ENCODE measurements at places on chromosomes 3 and 15.

DNA sequence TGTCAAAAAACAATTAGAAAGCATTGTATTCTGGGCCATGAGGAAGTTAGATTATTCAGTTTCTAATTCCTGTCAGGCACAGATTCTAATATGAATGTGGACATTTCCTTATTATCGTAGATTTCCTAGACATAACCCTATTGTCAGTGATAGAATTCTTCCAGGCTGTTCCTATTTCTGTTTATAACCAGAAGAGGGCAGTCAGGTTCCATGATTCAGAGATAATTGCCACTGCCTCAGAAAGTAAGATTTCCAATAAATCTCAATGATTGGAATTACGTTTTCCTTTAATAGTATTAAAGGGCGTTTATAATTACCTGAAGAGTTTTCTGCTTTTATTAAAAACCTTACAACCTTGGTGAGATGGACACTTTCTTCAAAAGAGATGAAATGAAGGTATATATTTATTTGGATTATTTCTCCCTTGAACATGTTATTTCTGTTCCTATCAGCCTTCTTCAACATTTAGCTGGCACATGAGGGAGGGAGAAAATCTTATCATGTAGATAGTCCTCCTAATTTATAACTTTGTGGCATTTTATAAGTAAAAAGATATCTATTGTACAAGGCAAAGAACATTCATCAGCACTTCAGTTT lies 439.2 kb downstream of the MCTP2 start:
- peak; percentile 4 for DNase-seq

DNA sequence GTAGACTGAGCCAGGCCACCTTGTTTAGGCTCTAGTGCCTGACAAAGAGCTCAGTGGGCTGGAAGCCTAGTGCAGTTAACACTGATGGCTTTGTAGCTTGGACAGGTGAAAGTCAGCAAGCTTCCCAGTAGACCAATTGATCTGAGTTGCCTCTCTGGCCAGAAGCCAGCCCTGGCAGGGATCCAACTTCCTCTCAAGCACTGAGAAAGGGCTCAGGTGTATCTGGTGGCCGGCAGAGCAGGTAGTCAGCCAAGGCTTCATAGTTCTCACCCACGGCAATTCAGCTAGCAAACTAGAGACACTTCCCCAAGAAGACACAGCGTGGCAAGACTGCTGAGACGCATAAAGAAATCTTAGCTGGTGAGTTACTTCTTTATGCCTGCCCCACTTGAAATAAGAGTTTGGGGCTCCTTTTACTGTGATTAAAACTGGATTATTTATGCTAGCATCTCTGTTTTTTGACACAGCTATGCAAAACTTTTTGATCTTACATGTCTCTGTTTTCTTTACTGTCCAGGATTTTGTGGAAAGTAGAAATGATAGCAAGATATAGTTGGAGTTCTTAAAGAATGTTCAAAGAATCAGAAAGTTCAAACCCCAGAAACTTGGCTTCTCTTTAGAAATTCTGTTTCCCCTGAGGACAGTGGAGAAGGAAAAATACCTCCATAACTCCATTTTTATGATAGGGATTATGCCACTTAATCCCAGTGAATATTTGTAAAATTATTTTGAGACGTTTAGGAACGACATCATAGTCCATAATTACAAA lies 8.4 kb upstream of the CA12 start:
- DNase-seq: no peak

- no peak for DNase-seq
Measured at GRCh38 chr3:128335621-128336296, 130.9 kb downstream of the DNAJB8 start.

DNA sequence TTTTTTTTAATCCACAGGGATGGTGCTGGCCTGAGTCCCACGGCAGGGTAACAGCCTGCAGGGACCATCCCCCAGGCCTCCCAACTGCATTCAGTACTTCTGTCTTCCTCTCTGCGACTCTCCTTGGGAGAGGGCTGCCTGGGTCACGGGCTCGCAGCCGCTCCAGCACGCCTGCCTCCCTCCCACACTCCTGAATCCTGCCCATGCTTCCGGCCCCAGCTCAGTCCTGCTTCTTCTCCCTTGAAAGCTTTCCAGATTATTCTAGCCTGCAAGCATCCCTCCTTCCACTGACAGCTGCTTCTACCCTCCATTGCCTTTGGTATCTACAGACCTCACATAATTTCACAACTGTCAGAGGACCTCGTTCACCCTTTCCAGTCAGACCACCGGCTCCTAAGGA lies 32.4 kb downstream of the MEGF11 start:
- no peak for DNase-seq

DNA sequence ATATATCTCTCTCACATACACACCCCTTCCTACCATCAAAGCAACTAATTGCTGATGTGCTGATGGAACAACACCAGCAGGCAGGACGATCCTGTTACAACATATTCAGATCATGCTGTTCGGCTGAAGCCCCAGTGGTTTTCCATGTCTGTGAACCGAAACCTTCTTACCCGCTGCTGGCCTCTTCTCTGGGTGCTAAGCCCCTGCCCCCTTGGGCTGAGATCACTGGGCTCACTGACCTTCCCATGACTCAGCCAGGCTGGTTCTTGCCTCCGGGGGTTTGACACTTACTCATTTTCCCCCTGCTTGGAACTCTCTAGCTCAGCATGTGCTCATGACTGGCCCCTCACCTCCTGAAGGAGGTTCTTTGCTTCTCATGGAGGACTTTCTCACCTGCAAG lies 122.0 kb upstream of the RGMA start:
- no peak for DNase-seq

GRCh38 chr3:24595796-24596195 lies 101.1 kb upstream of the THRB start:
- peak; percentile 28 for DNase-seq

GRCh38 chr3:148146947-148147826 lies 550.5 kb upstream of the AGTR1 start:
- peak; percentile 27 for DNase-seq

DNA sequence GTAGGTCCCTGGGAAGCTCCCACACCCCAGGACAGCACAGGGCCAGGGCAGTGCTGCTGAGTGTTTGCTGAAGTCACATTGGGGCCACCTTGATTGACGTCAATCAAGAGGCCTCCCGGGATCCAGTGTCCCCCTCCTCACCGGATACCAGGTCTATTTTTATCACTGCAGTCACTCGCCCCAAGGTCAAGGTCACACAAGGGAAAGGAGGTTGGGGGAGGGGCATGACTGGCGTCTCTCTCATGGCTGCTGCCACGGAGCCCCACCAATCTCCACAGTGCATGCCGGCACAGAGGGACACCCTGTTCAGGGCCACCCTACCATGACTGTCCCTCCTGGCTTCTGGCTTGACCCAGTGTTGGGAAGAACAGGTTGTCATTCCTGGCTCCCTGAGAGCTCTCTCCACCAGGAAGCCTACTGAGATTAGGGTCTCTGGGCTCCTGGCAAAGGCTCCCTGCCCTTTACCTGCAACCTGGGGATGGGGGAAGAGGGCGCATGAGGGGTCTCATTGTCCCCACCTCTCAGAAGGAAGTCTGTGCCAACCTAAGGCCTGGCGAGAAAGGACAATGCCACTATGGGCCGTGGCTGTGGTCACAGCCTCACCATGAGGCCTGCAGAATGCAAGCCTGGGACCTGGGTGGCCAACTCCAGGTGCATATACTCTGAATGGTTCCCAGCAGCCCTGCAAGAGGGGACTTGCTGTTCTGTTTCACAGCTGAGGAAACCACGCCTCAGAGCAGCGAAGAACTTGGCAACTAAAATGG lies 1.5 kb downstream of the MYL3 start:
- no peak for DNase-seq

- no peak for DNase-seq
Measured at GRCh38 chr15:62582580-62582979, 417.5 kb upstream of the C2CD4B start.

DNA sequence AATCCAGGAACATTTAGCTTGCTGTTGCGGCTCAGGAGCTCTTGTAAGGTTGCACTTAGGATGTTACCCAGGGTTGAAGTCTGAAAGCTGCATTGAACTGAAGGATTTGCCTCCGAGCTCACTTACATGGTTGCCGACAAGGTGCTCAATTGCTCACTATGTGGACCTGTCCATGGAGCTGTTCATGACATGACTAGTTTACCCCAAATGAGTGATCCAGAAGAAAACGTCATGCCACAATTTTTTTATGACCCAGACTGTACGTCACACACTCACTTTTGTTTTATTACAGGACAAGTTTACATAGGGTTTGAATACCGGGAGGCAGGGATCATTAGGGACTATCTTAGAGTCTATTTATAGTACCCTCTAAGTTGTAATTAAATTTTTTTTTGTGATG lies 21.0 kb upstream of the CLDN11 start:
- DNase-seq: no peak

DNA sequence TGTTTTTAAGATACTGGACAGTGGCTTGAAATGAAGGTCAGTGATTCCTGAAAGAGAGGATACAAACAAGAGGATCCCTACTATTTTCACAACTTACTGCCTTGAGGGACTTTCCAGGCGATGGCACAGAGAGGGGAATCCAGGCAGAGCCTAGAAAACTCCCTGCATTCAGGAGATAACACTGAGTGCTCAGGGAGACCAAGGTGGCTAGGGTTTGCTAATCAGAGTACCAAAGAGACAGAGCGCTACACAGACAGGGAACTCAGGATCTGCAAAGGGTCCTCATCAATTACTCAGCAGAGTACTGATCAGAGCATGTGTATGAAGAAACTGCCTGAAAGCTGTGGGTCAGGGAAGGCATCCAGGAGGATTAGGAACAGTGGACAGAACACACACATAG lies 11.7 kb upstream of the MRPS22 start:
- no peak for DNase-seq

GRCh38 chr3:58874248-58874741 lies 175.5 kb downstream of the CFAP20DC start:
- DNase-seq: no peak

DNA sequence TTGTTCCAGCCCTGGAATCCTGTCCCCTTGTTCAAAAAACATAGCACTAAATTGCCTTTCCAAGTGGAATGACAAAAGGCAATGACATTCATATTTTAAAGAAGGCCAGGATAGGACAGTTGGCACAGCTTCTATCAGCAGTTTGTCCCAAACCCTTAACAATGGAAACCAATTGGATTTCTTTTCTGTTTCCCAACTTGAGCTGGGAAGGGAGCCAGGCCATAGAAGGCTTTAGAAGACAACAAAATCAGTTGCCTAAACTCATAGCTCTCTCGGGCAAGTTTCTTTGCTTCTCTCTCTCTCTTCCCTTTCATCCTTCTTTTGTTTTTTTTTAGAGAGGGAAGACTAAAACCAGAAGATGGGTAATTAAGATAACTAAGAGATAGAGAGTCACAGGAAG lies 227.7 kb upstream of the TPRG1 start:
- DNase-seq: no peak

DNA sequence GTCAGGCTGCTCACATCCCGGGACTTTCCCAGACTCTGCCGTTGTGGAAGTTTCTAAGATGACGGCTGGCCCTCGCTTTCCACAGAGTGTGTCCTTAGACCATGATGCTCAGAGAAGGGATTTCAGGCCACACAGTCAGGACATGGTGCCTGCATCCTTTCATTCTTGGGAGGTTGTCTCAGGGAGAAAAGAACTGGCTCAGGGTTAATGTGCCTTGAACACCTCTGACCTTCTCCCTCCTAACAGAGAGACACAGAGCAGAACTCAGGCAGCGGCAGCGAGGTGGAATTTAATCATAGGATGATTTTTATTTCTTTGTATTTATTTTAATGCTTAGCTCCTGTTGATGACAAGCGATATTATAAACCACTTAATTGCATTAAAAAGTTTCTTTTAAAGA lies 96.9 kb upstream of the ATP2B2 start:
- DNase-seq: no peak

- peak; percentile 40 for DNase-seq
Measured at GRCh38 chr3:116770815-116771450, 61.4 kb downstream of the TUSC7 start.
